ENCODE measurements at places on chromosomes 3 and 15.

GRCh38 chr3:94596887-94597566 is 534.2 kb downstream of the NSUN3 start:
- DNase-seq, result no peak

- DNase-seq, result no peak
Measured at GRCh38 chr3:126928921-126929474, 53.9 kb upstream of the PLXNA1 start.

DNA sequence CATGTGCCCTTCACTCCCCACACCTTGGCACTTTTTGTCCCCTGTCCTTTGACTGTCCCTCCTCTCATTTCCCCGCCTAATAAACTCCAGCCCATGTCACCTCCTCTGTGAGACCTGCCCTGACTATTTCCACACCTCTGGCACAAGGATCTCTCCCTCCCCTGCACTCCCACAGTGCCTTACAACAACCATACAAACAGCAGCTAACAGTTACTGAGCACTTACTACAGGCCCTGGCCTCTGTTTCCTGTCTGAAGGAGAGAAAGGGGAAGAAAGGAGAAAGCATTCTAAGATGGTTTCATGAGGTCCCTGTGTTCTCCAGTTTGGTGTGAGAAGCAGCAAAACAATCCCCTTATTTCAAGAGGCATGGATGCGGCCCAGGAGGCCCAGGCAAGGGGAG is 20.0 kb upstream of the TRH start:
- no peak for DNase-seq

DNA sequence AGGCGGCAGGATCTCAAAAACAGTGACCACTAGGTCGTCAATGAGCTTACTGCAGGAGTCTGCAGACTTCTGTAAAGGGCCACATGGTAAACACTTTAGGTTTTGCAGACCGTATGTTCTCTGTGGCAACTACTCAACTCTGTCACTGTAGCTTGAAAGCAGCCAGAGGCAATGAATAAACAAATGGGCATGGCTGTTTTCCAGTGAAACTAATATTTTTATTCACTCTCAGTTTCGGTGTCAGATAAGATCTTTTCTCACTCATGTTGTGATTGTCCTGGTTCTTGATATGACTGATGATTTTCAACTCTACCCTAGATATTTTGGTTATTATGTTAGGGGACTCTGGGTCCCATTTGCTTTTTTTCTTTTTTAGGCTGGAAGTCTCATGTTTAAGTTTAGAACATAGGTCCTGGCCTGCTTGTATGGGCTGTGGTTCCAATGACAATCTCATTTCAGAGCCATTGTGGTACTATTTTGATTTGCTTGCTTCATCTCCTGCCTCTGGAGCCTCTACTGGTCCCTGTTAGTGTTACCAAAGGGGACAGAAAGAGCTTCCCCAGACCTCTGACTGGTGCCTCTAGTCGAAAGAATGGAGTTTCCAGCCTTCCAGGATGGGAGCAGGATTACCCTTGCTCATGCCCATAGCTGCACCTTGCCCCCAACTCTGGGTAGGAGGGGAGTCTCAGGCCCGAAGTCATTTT is 222.0 kb downstream of the STT3B start:
- no peak for DNase-seq

DNA sequence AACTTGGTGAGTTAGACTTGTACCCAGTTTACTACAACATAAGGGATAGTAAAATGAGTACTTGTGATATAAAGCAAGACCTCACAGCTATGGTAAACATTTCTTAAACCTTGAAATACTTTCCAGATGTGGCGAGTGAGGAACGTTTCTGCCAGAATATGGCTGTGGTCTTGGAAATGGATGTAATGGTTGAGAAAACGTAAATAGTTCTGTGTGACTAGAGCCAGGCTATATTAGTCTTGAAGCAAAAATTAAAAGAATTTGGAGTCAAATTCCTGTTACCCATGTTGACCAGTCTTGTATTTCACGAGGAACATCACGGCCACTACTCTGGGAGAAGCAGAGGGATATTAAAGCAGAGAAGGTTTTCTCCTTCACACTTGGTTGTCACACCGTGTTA is 15.3 kb downstream of the OR4F15 start:
- DNase-seq, result no peak

GRCh38 chr15:95287720-95288103 is 1042.8 kb upstream of the NR2F2 start:
- no peak for DNase-seq

- DNase-seq, result no peak
Measured at GRCh38 chr15:84937144-84937543, 44.5 kb upstream of the PDE8A start.

DNA sequence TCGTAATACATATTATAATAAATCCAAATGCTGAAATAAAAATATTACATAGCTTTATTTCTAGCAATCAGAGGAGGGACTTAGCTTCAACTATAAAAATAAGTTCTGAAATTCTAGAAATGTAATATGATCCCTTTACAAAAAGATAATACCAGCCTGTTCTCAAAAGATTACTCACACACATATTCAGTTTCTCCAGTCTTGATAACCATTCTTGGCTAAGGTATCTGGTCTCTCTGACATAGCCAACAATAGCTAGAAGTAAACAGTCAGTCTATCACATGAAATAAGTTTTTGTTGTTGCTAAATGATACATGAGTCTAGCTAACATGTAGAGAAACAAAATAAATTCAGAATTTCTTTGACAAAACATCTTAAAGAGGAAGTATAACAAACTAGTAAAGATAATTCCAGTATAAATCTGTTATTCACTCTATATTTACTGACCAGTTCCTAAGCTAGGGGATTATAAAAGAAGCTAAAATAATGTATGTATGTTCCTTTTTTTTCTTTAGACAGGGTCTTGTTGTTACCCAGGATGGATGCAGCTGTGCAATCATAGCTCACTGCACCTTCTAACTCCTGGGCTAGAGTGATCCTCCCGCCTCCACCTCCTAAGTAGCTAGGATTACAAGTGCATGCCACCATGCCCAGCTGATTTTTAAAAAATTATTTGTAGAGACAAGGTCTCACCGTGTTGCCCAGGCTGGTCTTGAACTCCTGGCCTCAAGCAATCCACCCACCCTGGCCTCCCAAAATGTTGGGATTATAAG is 170.6 kb downstream of the TBL1XR1 start:
- no peak for DNase-seq

- no peak for DNase-seq
Measured at GRCh38 chr3:17006132-17006852, 121.5 kb downstream of the PLCL2 start.

DNA sequence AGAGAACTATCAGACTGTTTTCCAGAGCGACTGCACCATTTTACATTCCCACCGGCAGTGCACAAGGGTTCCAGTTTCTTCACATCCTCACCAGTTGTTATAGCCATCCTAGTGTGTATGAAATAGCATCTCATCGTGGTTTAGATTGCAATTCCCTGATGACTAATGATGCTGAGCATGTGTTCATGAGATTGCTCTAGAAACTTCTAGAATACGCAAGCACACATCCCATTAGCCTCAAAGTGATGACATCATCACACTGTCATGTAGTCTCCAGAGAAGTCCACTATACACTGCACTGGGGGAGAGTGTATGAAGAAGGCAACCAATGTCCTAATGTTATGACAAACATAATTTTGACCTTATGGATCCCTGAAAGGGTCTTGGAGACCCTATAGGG is 30.1 kb downstream of the FBLN2 start:
- no peak for DNase-seq

DNA sequence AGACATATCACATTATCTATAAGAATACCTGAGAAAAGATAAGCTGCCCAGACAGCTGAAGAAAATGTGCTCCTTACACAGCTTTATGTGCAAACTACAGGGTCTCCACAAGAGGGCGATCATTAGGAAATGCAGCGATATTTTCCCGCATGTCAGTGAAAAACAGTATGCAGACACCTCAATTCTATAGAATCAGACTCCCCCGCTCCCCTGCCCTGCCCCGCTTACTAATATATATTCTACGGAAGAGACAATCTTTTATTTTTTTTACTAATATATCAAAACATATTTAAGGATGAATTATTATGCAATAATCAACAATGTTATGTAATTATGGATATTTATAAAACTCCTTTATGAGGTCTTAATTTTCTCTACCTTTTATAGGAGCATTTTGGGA is 681.3 kb downstream of the ROBO1 start:
- DNase-seq, result no peak

GRCh38 chr3:153392363-153392762 is 230.3 kb downstream of the RAP2B start:
- DNase-seq, result no peak

DNA sequence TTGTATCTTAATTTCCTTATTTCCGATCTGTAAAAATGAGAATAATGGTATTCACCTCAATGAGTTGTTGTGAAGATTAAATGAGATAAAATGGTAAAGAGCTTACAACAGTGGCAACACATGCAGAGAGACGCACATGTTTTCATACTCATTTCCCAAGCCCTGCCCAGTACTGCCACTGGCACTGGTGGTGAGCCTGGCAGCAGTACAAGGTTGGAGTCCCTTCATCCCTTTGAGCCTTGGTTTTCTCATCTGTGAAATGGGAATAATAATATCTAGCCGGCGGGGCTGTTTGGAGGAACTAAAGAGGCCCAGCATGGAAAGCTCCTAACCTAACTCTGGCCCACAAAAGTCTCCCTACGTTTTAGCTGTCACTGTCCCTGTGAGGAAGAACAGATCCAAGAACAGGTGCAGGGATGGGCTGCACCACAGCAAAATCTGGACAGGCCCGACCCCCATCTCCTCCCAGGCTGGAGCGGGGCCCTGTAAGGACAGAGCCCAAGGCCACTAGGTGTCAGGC is 866 bp upstream of the CD276 start:
- DNase-seq, result no peak

DNA sequence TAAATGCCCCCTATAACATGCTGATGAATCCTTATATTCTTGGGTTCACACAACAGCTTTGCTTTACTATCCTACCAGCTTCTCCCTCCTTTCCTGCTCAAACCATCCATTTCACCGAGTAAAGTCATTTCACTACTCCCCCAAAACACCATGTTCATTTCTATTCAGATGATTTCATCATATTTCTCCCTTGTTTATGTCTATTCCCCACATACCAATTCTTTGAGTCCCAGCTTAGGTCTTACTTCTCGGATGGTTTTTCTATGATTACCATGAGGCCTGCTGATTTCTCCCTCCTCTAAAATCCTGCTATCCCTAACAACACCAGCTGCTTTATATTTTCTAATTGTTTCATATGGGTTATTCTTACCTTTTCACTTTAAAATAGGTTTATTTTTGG is 231.4 kb downstream of the TIGIT start:
- no peak for DNase-seq

Data from stimulated activated CD8-positive, alpha-beta memory T cell treated with anti-CD3 and anti-CD28 coated beads, Interleukin-7, amount 100 ng/mL, for 4 hours (primary cell).